ENCODE measurements at places on chromosomes 4 and X. TPM values are rescaled to one million over a fixed set of nuclear protein-coding genes. Genes with fewer than 3 reads are reported as not detected.

The ZCCHC18 gene
- 1.6 TPM for total RNA-seq

The CCNA2 gene
- 86.2 TPM for total RNA-seq

The ARSJ gene
- not detected for total RNA-seq

The AWAT2 gene
- not detected for total RNA-seq

The DCX gene
- total RNA-seq = not detected

DNA sequence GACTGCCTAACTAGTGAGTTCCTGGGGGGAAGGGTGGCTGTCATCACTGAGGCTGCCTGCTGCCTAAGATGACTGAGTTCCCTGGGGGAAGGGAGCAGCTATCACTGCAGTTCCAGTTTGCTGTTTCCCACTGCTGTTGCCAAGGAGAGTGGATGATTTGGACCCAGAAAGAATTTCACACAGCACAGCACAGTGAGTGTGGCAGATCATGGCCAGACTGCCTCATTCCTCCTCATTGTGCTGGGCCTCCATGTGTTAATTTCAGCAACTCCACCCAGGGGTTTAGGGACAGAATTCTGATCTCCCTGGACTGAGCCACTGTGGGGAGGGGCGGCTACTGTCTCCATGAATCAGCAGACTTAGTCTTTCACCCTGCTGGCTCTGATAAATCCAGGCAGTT is 125.0 kb downstream of the TEX13C start:
- no peak for ATAC-seq

GRCh38 chr4:40871695-40872250 is 122.0 kb downstream of the NSUN7 start:
- no peak for ATAC-seq

GRCh38 chr4:81736324-81736723 is 264.6 kb upstream of the RASGEF1B start:
- no peak for ATAC-seq

GRCh38 chr4:121053601-121054143 is 18.7 kb downstream of the NDNF start:
- ATAC-seq = no peak

- no peak for ATAC-seq
Observed at GRCh38 chr4:123034023-123034422, 111.6 kb upstream of the NUDT6 start.

GRCh38 chrX:136762820-136763452 is 17.8 kb downstream of the ARHGEF6 start:
- peak; percentile 15 for ATAC-seq

- no peak for ATAC-seq
Observed at GRCh38 chr4:77833126-77833724, 14.1 kb upstream of the CNOT6L start.

DNA sequence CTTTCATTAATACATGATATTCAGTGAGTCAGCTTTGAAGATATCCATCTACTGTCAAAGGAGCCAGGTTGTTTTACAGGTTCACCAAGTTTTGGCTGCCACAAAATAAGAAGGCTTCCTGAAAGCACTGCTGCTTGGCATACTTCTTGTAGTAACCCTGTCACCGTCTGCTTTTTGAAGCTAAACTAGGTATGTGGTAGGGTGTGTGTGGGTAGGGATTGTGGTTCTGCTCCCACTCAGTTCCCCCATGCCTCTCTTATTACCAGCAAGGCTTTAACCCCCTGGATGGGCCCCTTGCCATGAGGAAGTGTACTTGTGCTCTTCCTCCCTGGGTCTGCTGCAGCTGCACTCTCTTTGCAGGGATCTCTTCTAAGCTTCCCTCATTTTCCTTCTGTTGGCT is 191.2 kb downstream of the BANK1 start:
- no peak for ATAC-seq

GRCh38 chr4:153782581-153782980 is 6.3 kb downstream of the SFRP2 start:
- no peak for ATAC-seq

DNA sequence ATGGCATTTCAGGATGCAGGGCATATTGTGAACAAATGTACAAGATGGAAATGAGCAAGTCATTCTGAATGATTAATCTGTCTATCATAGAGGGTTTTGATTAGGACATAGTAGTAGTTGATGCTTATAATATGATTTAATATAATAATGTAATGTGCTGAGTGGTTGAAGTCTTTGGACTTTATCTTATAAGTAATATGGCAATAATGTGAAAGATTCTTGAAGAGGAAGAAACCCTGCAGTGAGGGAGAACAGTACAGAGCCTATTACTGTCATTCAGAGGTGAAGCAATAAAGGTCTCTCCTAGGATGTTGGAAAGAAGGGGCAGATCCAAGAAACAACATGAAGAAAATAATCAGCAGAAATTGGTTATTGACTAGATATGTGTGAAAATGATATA is 16.6 kb downstream of the NFKB1 start:
- ATAC-seq = no peak

DNA sequence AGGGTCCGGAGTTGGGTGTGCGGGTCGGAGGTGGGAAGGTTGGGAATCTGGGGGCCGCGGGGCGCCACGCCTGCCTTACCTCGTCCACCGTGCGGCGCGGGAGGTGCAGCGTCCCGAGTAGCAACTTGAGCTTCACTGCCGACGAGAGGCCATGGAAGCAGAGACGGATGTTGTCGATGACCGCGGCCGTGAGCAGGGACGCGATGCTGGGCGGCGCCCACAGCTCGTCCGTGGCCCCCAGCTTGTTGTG is 178 bp downstream of the NELFA start:
- no peak for ATAC-seq
